ENCODE measurements at places on chromosomes 12 and 14. TPM values are rescaled to one million over a fixed set of nuclear protein-coding genes. Genes with fewer than 3 reads are reported as not detected.

DNA sequence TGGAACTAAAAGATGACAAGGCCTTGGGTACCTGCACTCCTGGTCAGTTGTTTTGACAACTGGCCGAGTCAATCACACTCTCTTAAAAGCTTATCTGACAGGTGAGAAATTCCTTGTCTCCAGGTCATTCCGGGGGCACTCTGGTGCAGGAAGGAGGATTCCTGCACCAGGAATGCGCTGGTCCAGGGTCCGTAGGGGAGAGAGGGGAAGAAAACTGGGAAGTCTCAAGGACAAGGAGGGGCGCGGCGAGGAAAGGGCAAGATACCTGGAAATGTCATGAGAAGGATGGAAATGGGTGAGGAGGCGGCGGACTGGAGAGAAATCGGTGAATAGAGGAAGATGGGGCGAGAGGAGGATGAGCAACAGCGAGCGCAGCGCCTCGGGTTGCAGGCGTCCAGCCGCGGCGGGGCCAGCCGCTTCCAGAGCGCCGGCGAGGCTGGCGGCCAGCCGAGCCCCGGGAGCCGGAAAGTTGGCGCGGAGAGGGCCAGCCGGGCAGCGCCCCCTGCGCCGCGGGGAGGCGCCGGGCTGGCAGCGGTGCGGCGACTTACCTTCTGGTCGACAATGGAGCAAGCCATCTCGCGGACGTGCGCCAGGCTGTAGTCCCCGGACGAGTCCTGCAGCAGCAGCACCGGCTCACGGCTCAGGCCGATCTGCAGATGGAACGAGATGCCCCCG, 809 bp downstream of the PRKD1 start:
- DNase-seq, result peak; percentile 66

DNA sequence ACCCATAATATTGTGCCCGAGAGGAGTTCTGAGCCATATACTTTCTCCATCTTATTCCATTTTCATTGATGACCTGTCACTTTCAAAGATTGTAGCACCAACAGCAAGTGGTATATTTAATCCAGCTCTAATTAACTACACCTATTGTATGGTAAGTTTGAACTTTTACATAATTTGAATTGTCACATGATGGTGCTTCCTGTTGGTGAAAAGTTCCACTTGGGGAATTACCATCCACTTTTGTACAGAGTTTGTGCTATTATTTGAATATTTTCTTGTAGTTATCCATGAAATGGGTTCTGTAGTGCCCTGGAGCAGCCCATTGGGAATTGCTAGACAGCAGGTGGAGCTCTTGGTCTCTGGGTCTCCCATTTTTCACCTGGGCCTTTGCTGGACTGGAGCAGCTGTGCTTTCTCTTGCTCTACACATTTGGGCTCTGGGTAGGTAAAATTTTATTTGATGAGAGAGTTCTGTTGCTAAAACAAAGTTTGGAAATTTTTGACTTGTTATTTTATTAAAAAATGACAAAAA, 3.0 kb downstream of the SMCO3 start:
- DNase-seq, result no peak

GRCh38 chr12:45351921-45352670, 136.2 kb downstream of the ANO6 start:
- DNase-seq, result no peak

GRCh38 chr12:102421802-102422583, 58.4 kb downstream of the IGF1 start:
- DNase-seq, result no peak

- peak; percentile 46 for DNase-seq
Observed at GRCh38 chr12:40152783-40153383, 47.0 kb upstream of the SLC2A13 start.

- DNase-seq, result no peak
Observed at GRCh38 chr12:114257687-114258086, 148.3 kb downstream of the TBX5 start.

- DNase-seq, result peak; percentile 20
Observed at GRCh38 chr12:80589077-80589476, 118.4 kb upstream of the MYF6 start.

- peak; percentile 34 for DNase-seq
Observed at GRCh38 chr14:91858536-91859275, 8.6 kb downstream of the TC2N start.

- DNase-seq, result no peak
Observed at GRCh38 chr12:131011165-131012079, 57.7 kb downstream of the ADGRD1 start.

Gene CD69
- total RNA-seq, result 17.4 TPM

Gene NAV3
- total RNA-seq, result 7.7 TPM

Gene MGST1
- total RNA-seq, result 381 TPM

Gene IRAK3
- 47.8 TPM for total RNA-seq

Gene TPPP2
- not detected for total RNA-seq
